ENCODE measurements at places on chromosomes 4 and X.

DNA sequence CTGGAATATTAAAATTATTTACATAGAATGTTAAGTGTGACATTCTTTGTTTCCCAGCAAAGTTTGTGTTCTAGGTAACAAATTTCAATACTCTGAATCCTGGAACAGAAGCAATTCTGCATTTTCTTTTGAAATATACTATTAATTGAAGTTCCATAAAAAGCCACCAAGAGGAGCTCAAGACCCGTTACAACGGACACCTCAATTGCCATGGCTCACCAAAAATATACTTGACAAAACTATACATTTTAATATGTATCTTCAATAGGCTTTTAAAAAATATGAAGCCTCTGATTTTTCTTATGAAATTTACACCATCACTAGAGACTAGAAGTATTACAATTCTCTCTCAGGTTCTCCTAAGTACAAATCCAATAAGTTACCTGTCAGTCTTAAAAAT is 111.4 kb downstream of the NYX start:
- peak; percentile 7 for DNase-seq

DNA sequence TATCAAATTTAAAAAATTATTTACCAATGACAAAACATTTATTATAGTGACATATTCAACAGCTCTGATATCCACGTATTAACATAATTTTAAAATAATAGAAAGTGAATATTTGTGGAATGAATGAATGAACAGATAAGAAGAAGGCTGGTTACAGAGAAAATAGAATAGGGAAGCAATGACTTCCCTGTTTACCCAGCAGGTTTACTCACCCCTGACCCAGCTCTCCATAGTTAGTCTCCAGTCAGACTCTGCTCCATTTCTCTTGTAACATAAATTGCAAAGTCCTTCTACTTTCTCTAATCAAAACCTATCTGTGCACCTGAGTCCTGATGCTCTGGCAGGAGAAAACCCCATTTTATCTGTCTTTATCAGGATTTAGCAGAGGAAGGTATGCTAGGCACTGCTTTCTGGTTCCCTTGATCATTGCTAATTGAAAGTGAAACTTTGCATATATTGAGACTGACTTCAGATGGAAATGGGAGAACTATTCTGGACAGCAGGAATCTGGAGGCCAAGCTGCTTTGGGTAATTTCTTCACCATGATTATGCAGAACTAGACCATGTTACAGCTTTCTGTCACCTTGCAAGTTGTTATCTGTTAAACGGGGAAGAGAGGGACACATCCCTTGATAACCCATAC is 363.0 kb downstream of the FAT4 start:
- no peak for DNase-seq

- DNase-seq, result no peak
Observed at GRCh38 chrX:135009057-135009610, 13.2 kb downstream of the RTL8B start.

DNA sequence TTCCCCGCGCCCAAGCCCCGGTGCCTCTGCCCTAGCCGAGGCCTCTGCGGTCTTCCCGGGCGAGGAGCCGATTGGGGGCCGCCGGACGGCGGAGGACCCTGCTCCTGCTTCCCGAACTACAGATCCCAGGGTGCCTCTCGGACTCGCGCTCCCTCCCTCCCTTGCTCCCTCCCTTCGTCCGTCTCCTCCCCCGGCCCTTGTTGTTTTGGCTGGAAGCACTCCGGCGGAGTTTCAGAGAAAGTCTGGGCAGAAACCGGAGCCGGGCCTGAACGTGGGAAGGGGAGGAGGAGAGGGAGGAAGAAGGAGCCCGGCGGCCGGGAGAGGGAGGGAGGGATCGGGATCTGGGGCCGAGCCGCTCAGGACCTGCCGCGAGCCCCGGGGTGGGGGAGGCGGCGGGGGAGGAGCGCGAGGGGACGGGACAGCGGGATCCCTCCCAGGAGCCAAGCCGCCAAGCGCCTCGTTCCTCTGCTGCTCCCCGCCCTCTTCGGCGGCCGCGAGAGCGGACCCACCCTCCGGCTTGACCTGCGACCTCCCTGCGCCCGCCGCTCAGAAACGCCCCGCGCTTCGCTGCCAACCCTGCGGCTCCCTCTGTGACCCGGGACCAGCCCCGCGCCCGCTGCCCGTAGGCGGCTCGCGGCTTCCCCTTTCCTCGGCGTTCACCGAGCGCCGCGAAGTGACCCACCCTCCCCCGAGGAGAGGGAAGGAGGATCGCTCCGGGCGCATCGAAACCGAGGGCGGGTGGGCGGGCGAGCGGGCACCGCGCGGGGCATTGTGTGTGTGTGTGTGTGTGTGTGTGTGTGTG is 496 bp upstream of the GAB1 start:
- peak; percentile 80 for DNase-seq

GRCh38 chrX:150062292-150063137 is 124.2 kb upstream of the EOLA2 start:
- DNase-seq, result no peak

GRCh38 chr4:5030221-5030620 is 11.0 kb upstream of the CYTL1 start:
- DNase-seq, result no peak

DNA sequence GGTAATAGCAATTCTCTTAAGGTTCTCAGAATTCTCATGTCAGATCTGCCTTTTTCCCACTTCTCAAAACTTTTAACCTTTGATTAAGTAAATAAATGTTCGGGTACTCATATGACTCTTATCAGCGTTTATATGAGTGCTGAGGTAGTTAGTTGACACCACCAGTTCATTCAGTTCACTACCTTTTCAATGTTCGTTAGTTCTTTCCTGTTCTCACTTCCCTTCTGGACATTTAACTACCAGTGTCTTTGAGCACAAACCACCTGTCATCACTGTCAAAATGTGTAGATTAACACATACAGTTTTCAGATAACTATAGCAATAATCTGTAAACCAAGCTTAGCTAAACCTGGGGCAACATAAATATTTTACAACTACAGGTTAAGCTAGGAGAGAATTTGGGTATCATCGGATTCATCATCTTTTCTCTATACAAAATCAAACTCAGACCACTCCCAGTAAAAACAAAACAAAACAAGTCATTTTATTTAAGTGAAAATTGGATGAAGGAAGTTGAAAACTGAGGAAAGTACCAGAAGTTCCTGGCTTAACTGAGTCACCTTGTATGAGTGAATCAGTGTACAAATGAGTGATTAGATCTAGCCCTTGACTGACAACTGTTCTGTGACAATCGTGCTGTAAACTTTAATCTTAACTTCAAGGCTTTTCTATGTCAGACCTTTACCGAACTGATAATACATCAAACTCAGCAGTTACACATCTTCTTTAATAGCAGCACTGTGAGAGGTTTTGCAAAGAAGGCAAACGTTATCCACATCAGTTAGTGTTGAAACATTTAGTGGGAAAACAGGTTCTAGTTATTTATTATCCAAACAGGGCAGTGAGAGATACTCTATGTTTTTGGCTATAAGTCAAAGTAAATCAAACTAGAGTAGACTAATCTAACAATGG is 41.9 kb downstream of the ARHGEF38 start:
- DNase-seq, result no peak

DNA sequence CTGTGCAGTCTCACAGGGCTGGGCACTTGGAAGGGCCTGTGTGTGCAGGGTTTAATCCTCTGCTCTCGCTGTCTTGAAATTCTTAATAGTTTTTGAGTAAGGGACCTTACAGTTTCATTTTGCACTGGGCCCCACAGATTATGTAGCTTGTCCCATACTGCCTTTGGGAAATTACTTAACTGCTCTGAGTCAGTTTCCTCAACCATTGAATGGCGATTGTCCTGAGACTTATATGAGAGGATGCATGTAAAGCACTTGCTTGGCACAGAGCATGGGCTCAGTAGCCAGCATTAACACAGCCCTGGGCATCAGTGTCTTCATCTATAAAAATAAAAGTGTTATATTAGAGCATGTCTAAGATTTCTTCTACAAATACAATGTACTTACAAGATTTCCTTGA is 55.8 kb downstream of the CLCN5 start:
- no peak for DNase-seq

GRCh38 chr4:6884341-6884870 is 25.2 kb upstream of the TBC1D14 start:
- no peak for DNase-seq

GRCh38 chr4:160423879-160424451 is 1321.1 kb downstream of the RAPGEF2 start:
- DNase-seq, result peak; percentile 14

DNA sequence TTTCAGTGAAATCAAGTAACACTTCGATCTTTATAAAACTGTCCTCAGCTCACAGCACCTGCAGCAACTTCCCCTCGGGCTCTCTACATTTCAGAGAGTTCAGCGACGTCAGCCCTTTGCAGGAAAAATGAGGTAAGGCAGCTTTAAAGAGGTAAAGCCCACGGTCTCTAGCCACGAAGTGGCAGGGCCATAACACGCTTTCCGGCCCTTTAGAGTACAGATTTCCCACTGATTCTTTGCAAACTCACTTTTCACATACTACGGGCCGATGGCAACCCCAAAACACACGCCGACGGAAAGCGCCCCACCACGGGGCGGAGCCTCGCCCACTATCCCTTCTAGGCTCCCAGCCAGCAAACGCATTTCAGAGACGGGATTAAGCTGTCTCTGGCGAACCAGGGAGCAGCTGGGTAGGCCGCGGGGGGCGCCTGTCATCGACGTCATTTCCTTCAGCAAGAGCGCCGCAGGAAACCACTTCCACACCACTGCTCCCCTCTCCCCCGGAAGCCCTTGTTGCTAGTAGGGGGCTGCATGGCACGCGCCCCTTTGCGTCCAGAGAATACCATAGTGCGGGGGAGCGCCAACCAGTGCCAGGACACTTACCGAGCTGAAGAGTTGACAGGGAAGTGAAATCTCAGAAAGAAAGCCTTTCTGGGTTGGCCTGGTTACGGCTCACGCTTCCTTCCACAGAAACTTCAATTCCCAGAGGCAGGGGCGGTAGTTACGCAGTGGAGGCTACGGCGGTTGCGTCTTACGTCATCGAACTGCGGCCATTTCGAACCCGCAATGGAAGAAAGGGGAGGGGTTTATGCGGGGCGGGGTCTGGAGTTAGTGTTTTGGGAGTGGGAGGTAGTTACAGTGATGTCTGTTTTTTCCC is at the start of gene TRMT10A:
TSS of gene TRMT10A (minus strand) at position 730 of the 877 bp plus-strand sequence. CDS start 4,701 bp downstream, outside the sequence.
- DNase-seq, result peak; percentile 94

- no peak for DNase-seq
Observed at GRCh38 chr4:178105242-178105641, 663.0 kb upstream of the AGA start.

DNA sequence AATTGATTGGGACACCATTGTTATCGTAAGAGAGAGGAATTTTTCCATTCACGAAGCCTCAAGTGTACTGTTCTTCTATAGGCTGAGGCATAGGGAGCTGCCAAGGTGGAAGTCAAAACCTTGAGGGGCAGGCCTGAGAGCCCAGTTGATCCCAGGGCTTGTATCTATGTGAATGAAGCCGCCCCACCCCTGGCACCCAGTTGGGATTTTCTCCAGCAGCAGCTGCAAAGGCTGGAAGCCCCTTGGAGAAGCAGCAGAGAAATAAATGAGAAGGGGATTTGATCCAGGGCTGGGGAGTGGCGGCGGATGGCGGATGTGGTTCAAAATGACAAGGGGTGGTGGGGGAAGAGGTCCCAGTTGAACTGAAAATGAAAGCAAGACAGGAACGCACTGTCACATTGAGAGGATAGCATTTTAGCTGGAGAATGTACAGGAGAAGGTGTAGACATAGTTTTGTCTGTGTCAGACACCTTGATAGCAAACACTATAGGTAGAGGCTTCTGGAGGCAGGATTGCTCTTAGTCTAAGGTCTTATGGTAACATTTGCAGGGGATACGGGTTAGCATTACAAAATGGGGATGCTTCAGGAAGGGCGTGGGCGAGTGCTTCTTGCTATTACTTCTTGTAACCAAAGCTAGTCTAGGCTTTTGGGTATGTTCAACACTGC is 32.6 kb downstream of the DOCK11 start:
- no peak for DNase-seq

GRCh38 chrX:53281963-53282695 is 745 bp upstream of the IQSEC2 start:
- no peak for DNase-seq

DNA sequence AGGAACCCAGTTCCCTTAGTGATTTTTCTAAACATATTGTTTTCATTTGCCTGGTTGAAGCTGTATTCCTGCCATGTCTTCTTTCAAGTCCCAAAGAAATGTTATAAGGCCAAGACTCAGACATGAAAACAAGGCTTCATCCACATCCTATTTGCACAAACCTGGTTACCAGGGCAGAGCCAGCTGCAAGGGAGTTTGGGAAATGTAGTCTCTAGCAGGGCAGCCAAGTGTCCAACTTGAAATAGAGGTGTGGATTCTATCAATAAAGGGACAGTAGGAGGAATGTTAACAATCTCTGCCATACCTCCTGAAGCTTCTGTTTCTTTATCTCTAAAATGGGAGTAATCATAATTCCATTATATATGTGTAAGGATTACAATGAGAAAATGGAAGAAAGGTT is 56.6 kb downstream of the INTS12 start:
- DNase-seq, result no peak

DNA sequence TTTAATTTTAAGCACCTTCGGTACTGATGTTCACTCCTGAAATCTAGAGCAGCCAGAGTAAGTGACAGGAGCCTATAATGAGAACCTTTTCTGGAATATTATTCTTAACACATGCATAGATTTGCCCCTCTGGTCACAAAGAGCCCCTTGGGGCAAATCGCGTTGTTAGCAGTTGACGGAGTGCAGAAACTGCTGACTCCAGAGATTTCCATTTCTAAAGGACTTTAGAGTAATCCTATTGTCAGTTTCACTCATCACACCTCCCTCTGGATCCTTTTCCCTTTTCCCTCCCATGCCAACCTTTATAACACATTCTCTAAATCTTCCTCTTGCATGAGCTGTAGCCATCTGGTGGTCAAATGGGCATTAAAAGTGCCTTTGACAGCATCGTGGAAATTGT is 264.9 kb upstream of the PRPS2 start:
- no peak for DNase-seq

DNA sequence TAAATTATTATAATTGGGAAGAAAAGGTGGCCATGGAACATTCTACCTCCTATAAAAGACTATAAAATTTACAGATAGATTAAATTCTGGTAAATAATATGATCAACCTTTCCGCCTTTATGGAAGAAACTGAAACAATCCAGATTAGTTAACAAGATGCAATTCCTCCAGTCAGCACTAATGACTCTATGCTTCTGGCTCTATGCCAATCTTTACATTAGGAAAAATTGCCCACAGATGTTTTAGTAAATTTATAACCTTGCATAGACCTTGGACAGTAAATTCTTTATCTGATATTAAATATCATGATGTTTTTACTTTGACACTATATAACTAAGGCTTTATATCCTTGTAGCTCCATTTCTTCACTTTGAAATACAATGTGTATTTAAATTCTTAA is 2302.5 kb downstream of the ARAP2 start:
- no peak for DNase-seq

- no peak for DNase-seq
Observed at GRCh38 chr4:999882-1000425, 6.8 kb upstream of the SLC26A1 start.

- peak; percentile 80 for DNase-seq
Observed at GRCh38 chrX:48487362-48487798, 11.4 kb downstream of the FTSJ1 start.

Measured in urothelium cell line (cell line).